ENCODE measurements at places on chromosomes 6 and 20.
A peak's percentile ranks its signal among the peaks of the same experiment; 100 is the strongest.

DNA sequence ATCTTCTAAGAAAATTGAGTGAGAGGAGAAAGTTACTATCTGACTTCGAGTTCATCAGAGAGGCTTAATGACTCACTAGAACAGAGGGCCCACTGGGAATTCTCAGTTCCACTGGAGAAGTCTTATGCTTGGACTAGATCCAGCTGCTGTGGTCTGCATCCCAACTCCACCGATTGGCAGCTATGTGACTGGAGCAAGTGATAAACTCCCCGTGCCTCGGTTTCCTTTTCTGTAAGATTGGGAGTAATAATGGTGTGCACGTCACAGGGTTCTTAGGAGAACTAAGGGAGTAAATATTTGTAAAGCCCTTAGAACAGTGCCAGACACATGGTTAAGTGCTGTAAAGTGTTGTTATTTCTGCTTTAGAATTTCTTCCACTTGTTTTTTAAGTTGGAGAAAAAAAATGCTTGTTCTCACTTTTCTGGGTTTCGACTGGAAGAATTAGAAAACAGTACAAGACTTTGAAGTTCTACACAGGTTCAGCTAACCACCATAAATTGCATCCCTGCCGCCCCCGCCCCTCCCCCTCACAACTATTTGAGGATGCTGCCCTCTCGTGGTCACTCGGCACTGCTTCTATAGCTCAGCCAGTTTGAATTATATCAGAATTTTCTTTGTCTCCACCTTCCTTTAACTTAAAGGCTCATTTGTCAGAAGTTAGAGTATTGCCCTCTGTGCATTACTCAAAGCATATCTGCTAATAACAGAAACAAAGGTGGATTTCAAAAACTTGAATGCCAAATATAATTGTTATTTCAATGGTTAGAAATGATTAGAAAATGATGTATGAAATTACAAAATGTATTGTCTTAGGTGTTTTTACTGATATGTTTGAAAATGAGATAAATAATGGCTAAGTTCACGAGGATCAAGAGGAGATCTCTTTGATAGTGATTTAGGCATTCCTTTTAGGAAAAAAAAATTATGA, 95.0 kb upstream of the IFNGR1 start:
- peak; percentile 49 for DNase-seq

- DNase-seq, result no peak
Measured at GRCh38 chr20:1993986-1994385, at the start of gene PDYN. Gene PDYN, minus strand, starts transcription at chr20:1994058. Its CDS starts 10,974 bp downstream, at chr20:1983084.

DNA sequence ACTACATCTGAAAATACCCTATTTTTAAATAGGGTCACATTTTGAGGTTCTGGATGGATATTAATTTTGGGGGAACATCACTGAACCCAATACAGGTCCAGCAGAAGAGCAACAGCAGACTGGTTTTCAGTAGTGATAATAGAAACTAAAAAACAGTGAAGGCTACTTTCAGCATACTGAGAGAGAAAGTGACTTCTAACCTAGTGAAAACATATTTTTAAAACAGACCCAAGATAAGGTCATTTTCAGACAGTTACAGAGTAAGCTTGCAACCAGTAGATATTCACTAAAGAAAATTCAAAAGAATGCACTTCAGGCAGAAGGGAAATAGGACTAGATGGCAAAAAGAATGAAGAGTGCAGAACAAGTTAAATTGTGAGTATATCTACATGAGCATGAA, 42.0 kb upstream of the TMEM244 start:
- no peak for DNase-seq

- no peak for DNase-seq
Measured at GRCh38 chr6:146543940-146544615, 445 bp downstream of the RAB32 start.

- DNase-seq, result no peak
Measured at GRCh38 chr6:27582928-27583725, 110.2 kb upstream of the ZNF184 start.

DNA sequence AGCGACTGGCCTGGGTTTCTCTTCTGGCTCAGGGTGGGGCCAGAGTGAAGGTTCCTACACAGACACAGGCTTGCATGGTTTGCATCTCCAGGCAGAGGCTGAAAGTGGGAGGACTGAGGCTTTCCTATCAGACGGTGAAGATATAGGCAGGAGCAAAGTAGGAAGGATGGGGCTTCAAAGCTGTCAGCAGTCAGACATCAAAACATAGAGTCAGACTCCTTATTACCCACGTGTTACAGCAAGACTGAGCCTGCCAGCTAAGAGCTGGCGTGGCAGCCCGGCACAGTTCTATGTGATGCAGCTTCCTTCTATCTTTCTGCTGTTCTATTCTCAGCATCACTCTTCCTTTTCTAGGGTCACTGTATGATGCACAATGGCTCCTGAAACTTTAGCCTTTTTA, 445.1 kb downstream of the DOK5 start:
- DNase-seq, result no peak

DNA sequence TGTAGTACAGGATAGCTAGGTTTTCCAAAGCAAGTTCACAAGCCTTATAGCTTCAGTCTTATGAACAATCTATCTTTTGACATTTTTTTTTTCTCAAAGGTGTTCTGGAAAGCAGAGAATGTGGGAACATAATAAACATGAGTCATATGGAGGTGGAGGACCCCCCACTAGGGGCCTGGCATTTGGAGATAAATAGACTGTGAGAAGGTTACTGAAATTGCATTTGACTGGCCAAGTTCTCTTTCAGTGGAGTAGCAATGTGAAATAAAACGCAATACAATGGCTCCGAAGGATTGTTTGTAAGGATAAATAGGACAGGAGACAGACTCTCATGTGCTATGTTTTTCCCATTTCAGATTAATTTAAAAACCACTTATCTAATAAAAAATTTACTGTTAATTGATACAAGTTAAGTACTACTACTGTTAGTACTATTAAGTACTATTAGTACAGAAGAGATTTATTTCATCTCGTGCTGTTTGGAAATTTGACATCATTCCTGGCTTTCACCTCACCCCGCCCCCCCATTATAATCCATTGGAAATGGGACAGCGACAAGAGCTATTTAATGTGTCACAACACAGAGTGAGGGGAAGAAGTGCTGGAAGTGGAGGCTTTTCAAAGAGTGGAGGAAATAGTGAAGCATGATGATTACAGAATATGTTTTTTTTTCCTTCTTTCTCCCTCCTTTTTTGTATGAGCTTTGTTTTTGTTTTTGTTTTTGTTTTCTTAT, 122.6 kb upstream of the ID4 start:
- DNase-seq, result no peak

GRCh38 chr6:90495216-90495817, 91.6 kb downstream of the MAP3K7 start:
- DNase-seq, result no peak

DNA sequence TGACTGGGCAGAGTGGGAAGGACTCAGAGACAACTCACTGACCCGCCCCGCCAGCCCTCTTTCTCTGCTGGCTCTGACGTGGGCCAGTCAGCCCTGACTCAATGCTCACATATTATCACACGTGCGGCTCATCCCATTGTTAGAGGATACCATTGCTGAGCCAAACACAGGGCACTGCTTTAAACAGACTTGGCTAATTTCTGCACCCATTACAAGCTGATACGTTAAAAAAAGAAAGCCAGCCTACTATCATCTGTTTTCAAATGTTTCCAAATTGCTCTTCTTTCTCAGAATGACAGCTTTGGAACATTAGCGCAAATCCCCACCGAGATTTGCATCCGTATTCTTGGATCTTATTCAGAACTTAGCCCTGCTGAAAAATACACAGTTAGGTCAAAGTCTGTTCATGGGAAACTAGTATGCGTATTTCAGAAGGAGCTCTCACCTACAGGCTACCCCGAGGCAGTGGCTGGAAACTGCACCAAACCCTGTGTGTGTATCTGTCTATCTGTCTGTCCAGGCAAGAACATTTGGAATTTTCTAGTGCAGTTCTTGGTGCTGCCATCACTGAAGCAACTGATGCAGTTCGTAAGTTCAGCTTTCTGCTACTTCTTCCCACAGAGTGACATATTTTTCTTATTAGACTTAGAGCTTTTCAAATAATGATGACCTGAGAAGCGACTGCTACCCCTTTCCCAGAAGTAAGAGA, 32.8 kb downstream of the RAMACL start:
- no peak for DNase-seq

GRCh38 chr6:146890644-146891434, 292.1 kb downstream of the ADGB start:
- DNase-seq, result no peak

DNA sequence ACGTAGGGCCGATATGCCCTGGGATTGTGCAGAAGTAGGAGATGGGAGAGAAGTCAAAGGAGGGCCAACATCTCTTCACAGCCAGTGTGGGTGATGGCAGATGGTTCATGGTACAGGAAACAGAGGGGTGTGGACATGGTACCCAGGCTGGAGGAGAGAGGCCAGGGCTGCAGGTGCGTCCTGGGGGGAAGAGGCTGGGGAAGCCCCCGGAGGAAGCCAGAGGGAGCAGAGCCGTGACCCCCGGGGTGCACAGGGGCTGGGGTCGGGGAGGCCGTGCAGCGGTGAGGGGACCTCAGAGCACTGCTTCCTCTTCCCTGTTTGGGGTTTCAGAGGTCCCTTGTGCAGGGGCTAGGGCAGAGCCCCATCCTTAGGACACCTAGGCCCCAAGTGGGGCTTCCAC, 11.2 kb upstream of the ZBTB46 start:
- no peak for DNase-seq

DNA sequence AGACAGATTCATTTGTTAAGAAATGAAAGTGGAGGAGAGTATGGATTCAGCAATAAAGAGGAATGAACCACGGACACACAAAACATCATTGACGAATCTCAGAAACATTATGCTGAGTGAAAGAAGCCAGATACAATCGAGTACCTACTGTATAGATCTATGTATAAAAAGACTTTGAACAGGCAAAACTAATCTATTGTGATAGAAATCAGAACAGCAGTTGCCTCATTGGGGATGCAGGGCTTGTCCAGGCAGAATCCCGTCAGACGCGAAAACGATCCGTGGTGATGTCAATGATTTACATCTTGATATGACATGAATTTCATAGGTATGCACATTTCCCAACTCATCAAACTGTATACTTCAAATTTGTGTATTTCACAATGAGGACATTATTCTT, 265.2 kb downstream of the CBLN4 start:
- no peak for DNase-seq

DNA sequence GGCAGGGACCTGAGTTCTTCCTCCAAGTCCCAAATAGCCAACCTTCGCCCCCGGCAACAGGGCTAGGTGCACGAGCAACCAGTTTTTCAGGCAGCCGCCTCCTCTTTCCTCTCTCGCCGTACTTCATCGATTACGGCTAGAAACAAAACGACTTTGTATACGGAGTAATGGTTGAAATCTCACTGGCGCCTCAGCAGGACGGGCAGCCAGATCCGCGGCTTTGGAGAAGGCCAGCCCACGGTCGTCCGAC, 333 bp upstream of the SMIM13 start:
- peak; percentile 59 for DNase-seq

DNA sequence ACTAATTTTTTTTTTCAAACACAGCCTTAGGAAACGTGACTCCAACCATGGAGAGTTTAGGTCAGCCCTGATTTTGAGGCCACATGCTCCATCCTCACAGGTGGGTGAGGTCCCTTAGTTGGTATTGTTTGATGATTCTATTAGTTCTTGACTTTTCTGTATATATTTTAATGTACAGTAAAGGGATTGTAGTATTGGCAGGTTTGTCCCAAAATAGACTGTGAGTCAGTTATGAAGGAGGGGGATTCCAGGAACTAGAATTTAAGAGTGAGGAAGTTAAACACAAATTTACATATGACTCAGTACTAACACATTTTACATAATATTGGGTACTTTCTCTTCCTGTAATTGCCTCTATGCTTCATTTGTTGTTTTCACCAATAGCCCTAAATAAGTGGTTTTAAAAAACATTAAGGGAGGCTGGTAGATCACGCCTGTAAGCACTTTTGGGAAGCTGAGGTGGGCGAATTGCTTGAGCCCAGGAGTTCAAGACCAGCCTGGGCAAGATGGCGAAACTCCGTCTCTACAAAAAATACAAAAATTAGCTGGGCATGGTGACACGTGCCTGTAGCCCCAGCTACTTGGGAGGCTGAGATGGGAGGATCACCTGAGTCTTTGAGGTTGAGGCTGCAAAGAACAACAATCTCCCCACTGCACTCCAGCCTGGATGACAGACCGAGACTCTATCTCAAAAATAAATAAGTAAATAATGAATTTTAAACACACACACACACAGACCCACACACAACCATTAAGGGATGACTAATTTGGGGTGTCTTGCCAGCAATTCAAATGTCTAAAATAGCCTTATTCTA, 81.8 kb downstream of the SGK1 start:
- no peak for DNase-seq

GRCh38 chr6:46324706-46325105, 153.9 kb upstream of the ENPP5 start:
- no peak for DNase-seq

DNA sequence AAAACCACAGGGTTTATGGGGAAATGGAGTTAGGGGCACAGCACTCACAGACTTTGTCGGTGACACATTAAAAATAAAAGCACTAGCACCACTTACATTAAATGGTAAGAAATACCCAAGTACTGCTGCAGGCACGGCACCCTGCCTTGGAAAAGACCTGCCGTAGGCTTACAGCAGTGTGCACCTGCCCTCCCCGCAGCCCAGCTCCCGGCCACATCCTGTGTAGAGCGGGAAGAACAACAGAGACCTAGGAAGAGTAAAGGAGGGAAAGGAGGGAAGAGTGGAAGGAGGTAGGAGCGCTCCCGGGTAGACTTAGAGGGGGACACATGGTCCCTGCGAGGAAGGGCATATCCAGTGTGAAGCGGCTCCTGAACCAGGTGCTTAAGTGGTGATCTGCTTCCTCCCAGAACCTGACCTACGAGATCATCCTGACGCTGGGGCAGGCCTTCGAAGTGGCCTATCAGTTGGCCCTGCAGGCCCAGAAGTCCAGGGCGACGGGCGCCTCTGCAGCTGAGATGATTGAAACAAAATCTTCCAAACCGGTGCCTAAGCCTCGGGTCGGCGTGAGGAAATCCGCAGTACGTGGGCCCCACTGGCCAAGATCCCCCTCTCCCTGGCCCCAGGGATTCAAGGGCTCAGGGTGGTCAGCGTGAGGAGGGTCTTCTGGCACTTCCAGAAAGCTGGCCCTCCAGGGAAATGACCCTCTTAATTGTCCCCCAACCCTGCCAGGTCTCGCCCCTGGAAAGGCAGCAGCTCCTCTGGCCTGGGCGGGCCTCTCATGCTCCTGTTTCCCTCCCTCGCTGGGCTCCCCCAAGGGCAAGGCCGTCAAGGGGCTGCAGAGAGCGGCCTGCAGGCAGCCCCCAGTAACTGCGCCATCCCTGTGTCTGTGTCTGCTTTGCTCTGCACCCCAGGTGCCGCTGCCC, 55.5 kb downstream of the TCP11 start:
- DNase-seq, result no peak

GRCh38 chr6:131134980-131135243, 355 bp upstream of the AKAP7 start:
- DNase-seq, result no peak

Data from NCI-H1417 treated with DMSO at 0.1 percent for 48 hours (cell line).